ENCODE measurements at places on chromosomes 3 and 15.

- DNase-seq = no peak
These were observed 56.6 kb upstream of the FAM3D start for GRCh38 chr3:58723173-58723572.

GRCh38 chr3:195820186-195820585 is 8.5 kb upstream of the MUC4 start:
- no peak for DNase-seq

- no peak for DNase-seq
These were observed 21.8 kb downstream of the ATP2C1 start for GRCh38 chr3:130915567-130916292.

DNA sequence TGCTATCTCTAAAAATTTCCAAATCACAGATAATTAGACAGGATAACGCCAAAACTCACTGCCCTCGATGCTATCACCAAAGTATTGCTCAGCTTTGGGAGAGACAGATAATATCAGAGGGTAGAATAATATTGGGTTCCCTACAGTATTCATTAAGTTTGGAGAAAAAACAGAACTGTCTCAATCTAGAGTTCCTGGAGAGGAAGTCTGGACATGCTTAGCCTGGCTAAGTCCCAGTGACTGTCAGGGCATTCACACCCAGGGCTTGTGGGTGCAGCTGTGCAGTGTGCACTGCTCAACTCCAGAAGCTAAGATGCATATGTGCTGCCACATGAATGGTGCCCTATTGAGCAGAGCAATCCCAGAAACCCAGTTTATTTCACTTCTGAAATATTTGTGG is 459.6 kb upstream of the DPH6 start:
- DNase-seq = no peak

DNA sequence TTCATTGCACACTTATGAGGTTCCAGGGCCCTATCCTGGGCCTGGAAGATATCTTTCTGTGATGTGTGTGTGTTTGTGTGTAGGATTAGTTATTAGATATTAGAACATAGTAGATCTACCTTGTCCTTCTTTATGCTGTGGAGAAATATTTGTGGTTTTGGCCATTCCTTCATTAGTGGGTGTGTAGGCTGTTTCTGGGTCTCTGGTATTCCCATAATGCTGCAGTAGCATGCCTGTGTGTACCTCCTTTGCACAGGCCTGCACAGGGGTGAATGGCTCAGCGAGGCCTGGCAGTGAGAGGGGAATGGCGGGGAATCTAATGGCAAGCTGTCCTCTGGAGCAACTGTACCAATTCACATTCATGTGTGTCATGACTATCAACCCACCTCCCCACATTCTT is 125.8 kb upstream of the MRPS22 start:
- no peak for DNase-seq

DNA sequence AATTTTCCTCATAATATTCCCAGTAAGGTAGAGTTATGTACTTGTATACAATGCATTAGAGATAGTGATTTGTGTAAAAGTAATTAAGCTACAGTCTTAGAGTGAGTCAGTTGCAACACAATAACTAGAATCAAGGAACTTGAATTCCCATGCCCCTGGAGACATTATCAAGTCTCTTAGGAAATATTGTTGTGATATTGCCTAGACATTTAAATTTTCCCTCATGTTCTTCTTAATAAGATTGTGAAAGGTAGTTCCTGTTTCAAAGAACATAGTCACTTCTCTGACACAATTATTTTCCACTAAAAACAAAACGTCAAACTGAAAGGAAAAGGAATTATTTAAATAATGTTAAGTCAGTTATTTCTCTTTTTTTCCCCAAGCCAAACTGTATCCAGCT is 13.0 kb upstream of the ATP1B3 start:
- no peak for DNase-seq

DNA sequence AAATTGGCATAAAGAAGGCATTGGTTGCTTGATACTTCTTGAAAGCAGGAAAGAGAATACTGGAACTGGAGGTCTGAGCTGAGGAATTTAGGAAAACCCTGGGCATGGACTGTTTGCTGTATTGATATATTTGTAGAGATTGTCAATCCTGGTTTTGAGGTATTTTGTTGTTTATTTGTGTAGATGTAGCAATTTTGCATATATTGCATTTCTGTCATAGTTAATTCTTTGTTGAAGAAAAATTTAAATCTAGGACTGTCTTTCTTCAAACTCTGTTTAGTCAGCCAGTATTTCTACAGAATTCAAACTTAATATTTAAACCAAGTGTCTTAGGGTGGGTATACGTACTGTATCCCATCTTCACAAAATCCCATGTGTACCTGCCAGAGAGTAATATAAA is 9.5 kb downstream of the STT3B start:
- DNase-seq = no peak

GRCh38 chr3:22594990-22595389 is 608.1 kb upstream of the UBE2E2 start:
- DNase-seq = no peak

DNA sequence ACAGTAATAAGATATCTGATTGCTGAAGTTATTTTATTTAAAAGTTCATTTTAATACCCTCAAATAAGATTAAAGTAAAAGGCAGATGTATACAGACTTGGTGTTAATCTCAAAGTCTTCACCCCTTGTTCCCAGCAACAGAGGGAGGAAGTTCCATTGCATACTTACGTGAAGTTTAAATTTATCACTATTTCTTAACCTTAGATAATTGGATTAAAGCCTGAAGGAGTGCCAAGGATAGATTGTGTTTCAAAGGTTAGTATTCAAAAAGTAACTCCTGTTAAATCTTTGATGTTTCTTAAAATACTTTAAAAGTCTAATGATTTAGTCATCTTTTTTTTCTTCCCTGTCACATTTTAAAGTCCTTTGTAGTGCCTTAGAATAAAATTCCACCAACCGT is 39.3 kb downstream of the ATP1B3 start:
- no peak for DNase-seq

- DNase-seq = no peak
These were observed 1164.2 kb downstream of the NSUN3 start for GRCh38 chr3:95227092-95227491.

DNA sequence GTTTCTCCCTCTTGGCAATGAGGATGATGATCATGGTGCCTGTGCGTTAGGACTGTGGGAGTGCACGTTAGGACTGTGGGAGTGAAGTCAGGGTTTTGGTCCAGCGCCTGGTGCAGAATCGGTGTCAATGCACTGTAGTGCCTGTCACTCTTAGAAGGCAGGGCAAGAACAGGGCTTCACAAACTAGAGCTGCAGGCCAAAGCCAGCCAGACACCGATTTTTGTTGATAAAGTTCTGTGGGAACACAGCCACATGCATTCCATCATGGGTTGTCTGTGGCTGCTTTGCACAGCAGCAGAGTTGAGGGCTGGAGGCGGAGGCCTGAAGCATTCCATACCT is 32.6 kb upstream of the NR2C2 start:
- DNase-seq = no peak

DNA sequence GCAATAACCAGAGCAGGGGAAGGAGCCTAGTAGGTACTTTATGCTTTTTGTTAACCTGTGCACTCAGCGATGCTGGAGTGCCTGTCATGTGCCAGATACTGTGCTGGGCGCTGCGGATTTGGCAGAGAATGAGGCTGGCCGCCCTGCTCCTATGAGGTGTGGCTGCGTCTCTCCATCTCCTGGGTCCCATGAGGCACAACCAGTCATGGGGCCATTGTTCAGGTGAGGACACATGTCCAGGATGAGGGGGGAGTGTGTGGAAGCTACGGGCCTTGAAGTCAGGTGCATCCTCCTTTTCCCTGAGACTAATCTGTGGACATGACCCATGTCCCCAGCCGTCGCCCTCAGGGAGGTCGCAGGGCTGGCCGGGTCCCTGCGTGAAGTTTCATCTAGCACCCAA is 963 bp upstream of the TXNRD3 start:
- DNase-seq = no peak

GRCh38 chr15:85044894-85045293 is 63.2 kb downstream of the PDE8A start:
- no peak for DNase-seq

- no peak for DNase-seq
These were observed 138.4 kb downstream of the GHSR start for GRCh38 chr3:172309741-172310427.
